ENCODE measurements at places on chromosomes 11 and 22.

DNA sequence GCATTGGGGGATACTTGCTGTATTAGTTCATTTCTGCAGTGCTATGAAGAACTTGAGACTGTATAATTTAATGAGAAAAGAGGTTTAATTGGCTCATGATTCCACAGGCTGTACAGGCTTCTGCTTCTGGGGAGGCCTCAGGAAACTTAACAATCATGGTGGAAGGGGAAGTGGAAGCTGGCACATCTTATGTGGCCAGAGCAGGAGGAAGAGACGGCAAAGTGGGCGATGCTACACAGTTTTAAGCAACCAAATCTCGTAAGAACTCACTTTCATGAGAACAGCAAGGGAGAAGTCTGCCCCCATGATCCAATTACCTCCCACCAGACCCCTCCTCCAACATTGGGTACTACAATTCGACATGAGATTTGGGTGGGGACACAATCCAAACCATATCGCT, 55.1 kb downstream of the TMPRSS5 start:
- DNase-seq, result no peak

DNA sequence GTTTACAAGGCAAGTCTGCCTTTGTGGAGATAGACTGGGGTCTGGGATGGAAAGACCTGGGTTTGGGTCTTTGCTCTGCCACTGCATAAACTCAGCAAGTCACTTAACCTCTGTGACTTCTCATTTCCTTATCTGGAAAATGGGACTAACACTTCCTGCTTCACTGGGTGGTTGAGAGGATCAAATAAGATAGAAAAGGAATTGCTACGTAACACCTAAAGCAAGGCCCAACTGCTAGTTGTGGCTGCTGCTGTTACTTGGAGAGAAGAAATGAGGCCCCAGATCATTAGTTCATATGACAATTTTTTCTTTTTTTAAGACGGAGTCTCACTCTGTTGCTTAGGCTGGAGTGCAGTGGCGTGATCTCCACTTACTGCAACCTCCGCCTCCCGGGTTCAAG, 5.9 kb downstream of the PTPRJ start:
- DNase-seq, result no peak

DNA sequence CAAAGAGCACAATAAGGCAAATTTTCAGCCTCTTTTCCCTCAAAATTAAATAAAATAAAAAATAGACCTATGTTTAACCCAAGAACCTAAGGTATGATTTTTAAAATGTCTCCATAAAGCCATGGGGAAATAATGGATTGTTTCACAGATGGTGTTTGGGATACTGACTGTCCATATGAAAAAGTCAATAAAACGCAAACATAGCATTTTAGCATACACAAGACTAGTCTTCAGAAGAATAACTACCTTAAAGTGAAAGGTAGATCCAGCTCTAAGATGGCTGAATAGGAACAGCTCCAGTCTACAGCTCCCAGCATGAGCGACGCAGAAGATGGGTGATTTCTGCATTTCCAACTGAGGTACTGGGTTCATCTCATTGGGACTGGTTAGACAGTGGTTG, 16.1 kb downstream of the PTH start:
- DNase-seq, result no peak

DNA sequence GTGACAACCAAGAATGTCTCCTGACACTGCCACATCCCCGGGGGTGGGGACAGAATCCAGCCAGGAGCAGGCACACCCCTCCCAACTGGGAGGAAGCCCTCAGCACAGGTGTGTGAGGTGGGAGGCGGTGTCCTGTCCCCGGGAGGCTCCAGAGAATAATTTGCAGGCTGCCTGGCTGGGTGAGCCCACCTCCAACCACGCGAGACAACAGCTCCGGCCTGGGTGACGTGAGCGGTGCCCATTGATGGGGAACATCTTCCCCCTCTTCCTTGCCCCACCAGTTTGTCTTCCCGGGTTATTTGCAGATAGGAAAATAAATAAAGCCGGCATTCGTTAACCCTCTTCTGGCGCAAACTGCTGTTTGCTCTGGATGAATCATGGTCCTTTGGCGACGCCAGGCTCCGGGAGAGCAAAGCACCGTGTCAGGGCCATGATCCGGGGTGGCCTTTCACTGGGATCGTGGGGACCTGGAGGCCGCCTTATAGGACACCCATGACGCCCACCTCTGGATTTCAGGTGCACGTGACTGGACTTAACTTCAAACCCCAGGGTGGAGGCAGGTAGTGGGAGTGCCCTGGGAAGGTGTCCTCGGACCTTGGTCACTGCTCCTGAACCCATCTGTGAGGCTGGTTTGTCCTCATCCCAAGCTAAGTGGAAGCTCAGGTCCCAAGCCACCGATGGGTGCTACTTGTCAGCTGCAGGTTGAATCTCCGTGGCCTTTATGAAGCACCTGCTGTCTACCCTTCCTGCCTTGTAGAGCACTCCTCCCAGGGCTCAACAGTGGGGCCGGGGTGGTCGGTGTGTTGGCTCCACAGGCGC, 13.9 kb downstream of the CCND1 start:
- no peak for DNase-seq

GRCh38 chr11:109733245-109733644, 311.3 kb downstream of the C11orf87 start:
- no peak for DNase-seq
